Activated CD4-positive, alpha-beta T cell treated with anti-CD3 and anti-CD28 coated beads for 4 hours (primary cell): ENCODE measurements at places on chromosomes 11 and 22.

- DNase-seq, result no peak
Measured at GRCh38 chr22:50170453-50171318, at the start of gene PANX2. Gene PANX2 (plus strand): TSS chr22:50170731. CDS start chr22:50170731, 0 bp downstream.

- DNase-seq, result no peak
Measured at GRCh38 chr22:21920341-21921183, 32.1 kb downstream of the PPM1F start.

DNA sequence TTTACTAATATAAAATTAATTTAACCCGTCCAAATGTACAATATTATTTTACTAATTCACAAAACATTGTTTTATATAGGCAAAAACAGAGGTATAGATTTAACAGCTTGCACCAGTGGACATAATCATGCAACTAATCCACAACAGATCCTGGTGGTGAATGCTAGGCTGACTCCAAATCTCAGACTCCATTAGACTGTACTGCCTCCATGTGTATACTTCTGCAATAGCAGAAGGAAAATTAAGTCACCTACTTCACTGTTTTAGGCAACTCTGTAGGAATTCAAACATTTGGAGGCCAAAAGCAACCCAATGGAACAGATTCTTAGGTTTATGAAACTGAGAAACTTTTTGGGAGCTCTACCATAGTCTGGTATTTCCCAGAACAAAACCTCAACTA lies 30.0 kb upstream of the RAB39A start:
- DNase-seq, result no peak

GRCh38 chr11:22634897-22635629 lies 9.4 kb upstream of the FANCF start:
- no peak for DNase-seq

GRCh38 chr11:101428918-101429317 lies 154.9 kb downstream of the TRPC6 start:
- DNase-seq, result no peak

DNA sequence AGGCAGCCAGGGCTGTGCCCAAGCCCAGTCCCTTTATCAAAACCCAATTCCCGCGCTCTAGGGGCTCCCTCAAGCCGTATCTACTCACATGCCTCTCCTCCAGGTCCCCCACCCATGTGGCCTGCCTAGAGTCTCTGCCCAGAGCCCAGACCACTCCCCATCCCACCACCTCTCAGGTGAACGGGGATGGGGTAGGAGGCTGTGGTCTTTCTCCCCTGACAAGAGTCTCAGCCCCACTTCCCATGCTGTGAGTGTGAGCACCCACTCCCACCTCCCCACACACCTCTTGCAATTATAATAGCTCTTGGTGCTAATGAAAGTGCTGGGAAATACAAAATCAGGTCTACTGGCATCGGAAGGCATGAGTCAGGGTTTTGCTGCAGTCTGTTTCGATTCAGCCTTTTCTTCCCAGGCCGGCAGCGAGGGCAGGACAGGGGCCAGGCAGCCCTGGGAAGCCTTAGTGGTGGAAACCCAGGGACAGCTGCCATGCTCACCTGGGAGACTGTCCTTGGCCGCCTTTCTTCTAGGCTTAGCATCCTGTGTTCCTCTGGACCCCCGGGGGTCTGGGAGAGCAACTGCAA lies 16.7 kb upstream of the TMPRSS4 start:
- DNase-seq, result no peak

- peak; percentile 75 for DNase-seq
Measured at GRCh38 chr11:44936525-44936924, 14.2 kb downstream of the TP53I11 start.

GRCh38 chr11:128297805-128298204 lies 289.6 kb downstream of the ETS1 start:
- no peak for DNase-seq

DNA sequence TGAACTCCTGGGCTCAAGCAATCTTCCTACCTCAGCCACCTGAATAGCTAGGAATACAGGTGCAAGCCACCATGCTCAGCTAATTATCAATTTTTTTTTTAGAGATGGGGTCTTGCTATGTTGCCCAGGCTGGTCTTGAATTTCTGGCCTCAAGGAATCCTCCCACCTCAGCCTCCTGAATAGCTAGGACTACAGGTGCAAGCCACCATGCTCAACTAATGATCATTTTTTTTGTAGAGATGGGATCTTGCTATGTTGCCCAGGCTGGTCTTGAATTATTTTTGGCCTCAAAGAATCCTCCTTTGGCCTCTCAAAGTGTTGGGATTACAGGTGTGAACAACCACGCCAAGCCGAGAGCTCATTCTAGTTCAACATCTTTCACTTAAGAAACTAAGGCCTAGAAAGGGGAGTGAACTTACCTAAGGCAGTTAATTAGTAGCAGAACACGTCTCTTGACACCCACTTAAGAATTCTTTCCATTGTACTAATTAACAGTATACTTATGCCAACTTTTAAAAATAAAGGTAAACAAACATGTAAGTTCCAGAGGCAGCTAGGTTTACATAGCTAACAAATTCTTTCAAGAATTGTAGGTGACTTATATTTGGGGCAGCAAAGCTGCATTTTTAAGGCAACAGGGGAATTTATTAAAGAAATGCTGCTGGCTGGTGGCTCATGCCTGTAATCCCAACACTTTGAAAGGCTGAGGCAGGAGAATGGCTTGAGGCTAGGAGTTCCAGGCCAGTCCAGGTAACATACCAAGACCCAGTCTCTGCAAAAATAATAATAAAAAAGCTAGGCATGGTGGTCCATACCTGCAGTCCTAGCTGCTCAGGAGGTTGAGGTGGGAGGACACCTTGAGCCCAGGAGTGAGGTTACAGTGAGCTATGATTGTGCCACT lies 9.6 kb downstream of the ZBED5 start:
- no peak for DNase-seq

DNA sequence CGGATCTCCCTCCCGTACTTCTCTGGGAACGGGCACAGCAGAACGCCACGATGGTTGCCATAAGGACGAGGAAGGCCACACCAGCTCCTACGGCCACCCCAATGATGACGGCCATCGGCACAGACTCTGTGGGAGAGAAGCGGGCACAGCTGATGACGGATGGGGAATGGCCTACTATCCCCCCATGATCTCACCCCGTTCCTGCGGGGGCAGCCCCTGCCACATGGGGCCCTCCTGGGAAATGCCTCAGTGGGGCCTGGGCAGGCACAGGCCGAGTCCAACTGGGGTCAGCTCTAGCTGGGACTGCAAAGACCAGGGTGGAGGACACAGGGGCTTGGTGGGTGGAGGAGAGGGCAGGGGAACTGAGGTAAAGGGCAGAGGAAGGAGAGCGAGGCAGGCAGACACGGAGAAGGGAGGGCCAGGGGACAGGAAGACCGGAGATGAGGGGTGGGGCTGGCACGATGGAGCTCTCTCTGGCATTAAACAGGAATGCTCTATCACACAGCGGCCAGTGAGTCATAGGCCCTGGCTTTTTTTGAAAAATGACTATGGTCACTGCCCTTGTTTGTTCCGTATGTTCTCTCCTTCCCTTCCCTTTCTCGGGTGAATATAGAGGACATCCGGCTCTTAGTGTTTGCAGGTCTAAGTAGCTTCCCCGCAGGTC lies 76.0 kb downstream of the ST3GAL4 start:
- no peak for DNase-seq

DNA sequence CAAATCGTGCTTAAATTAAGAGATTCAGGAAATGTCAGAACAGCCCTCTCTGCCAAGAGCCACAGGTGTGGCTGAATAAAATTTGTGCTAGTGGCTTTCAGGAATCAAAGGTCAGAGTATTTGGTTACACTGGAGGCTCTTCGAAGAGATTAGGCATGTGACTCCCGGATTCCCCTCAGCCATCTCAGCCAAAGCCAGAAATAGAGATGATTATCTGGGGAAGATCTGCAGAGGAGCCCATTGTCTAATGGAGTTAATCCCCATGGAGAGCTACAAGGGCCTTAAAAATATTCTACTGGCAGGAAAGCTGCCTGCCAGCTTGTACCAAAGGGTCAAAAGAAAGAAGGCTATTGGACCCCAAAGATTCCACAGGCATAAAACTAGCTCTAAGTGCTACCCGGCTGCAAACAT lies 1259.5 kb downstream of the TBC1D22A start:
- no peak for DNase-seq

GRCh38 chr22:39723899-39724351 lies 153.4 kb downstream of the CACNA1I start:
- DNase-seq, result no peak

- DNase-seq, result no peak
Measured at GRCh38 chr11:35143297-35144135, 4.5 kb downstream of the CD44 start.

GRCh38 chr11:12206529-12206928 lies 96.1 kb downstream of the MICAL2 start:
- DNase-seq, result no peak

DNA sequence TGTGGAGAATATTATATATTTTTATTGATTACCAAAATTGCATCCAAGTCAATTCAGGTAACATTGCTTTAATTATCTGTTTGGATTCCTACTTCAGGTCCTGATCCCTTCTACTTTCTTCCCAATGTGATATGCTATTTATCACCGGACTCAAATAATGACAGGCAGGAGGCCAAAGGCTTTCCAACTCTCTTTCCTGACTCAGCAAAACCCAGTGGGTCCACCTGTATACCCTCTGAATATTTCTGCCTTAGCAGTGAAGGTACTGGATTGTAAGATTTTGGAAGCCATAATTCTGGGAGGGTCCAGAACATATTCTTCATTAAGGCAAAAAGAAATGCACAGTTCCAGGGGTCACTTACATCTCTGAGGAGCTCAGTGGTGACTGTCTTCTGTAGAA lies 260.2 kb upstream of the UBASH3B start:
- no peak for DNase-seq

- no peak for DNase-seq
Measured at GRCh38 chr11:92765965-92766371, 203.5 kb upstream of the MTNR1B start.

DNA sequence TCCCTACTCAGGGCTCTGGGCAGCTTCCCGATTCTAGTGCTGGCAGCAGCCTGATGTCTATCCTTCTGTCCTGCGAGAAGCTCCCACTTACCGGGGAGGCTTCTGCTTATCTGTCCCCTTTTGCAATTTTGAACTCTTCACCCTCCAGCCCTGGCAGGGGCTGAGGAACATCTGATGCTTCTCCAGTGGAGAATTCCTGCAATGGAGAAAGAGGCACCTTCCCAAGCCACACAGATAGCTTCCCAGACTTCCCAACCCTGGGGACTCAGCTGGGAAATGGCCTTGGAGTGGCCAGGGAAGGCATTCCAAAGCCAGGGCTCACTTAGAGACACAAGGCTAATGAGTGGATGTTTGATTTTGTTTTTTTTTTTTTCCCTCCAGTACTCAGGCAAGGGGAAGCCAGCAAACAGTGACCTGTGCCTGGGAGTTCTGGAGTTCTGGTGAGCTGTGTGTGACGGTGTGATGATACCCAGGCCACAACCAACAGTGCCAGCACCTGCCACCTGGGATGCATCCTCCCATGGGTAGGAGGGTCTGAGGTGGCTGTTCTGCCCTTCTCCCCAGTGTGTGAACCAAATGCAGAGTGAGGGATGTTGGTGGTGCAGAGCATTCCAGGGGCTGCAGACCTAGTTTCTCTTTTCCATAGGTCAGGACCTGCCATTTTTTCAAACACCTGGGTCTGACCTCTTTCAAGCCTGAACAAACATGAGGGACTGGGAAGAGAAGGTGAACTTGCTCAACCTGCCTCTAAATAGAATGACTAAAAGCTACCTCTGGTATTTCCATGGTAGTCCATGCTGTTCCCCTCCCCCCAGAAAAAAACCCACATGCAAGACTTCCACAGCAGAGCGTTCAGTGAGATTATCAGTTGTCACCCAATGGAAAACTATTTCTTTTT lies 95.1 kb downstream of the CCDC81 start:
- no peak for DNase-seq

DNA sequence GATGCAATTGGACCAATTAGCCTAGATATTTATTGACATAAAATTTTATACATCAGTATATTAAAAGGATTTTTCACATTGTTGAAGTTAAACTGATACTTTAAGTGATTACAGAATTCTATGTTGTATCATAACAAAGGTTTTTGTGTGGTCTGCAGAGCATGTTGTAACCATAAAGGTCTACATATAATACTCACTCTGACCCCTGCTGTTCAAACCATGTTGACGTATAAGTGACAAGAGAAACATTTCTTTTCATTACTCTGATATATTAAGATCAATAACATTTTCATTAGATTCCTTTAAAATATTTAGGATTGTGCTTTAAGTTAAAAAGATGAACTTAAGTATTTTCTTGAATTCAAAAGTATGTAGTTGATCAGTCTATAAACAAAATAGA lies 63.9 kb downstream of the GAS2 start:
- no peak for DNase-seq

DNA sequence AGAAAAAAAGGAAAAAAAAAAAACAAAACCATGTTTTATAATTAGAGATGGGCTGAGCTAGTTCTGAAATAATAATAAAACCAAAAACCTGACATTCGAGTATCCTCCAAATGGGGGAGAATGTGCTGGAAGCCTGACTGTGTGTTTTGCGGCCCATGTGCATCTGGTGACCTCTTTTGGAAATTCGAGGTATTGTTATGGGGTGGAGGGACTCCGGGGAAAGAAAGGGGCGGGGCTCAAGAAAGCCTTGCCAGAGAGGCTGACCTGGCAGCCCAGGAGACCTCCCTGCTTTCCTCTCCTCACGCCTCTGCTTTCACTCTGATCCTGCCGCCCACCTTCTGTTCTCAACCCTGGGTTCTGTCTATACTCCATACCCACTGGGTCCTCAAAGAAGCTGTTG lies 72.9 kb downstream of the CTTN start:
- no peak for DNase-seq

DNA sequence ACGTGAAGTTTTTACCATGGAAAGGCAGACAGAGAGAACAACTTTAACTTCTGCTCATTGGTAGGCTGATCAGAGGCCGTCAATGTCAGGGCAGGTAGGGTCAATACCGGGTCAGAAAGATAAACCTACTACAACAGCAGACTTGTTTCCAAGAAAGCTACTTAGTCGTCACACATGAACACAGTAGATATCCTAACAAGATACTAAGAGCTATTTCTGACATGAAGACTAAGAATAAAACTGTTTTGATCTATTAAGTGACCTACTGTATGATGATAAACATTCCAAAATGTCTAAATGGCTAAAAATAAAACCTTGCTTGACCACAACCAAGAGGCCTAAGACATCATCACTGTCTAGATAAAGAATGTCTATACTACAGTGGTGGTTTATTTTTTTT lies 231.3 kb downstream of the CADM1 start:
- no peak for DNase-seq

DNA sequence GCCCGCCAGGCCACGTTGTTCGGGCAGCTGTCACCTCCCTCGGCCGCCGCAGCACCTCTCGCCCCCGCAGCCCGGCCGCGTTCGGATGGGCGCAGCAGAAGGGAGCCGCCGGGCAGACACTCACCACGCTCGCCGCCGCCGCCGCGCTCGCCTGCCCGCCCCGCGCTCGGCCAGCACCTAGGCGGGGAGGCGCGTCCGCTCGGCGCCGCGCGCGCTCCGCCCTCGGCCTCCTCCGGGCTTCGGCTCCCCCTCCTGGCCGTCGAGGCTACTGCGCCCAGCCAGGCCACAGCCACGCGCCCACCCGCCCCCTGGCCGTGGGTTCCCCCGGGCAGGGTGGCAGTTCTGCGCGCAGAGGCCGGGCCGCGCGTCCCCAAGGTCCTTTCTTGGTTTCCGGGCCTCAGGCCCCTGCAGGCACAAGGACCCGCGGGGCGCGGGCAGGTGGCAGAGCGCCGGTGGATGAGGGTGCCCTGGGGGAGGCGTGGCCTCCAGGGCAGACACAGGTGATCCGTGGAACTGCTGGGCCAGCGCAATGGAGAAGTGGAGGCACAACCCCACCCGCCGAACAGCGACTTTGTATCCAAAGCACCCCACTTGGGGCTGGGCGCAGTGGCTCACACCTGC lies at the start of gene SLC25A22:
SLC25A22 (minus strand) TSS at position 189 of the 621 bp plus-strand sequence. CDS start 3,275 bp downstream, outside the sequence.
- DNase-seq, result peak; percentile 80
